Activated CD4-positive, alpha-beta T cell treated with anti-CD3 and anti-CD28 coated beads, Interleukin-2, amount 50 U/mL, for 1 hour (primary cell): ENCODE measurements at places on chromosomes 13 and 19.

- DNase-seq: no peak
Measured at GRCh38 chr13:30821421-30821820, 84.7 kb upstream of the MEDAG start.

GRCh38 chr19:45587873-45588272 lies 3.3 kb upstream of the OPA3 start:
- DNase-seq: no peak

GRCh38 chr19:55526216-55527196 lies 10.4 kb downstream of the SBK2 start:
- no peak for DNase-seq

DNA sequence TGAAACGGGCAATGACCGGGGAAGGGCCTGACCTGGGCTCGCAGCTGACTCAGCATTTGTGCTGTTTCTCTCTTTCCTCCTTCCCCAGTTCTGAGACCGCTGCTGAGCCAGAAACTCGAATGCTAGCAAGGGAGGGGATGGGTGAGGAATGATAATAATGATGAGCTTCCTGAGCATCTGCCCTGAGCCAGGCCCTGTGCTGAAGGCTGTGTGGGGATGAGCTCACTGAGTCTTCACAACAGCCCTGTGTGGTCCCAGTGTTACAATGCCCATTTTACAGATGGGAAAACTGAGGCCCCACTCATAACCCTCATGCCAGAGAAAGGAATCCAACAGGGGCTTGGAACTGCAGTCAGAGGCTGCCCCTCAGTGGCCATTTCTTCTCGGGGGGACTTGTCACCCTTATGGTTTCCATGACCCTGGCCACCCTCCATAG lies 8.1 kb downstream of the SULT2B1 start:
- DNase-seq: no peak

DNA sequence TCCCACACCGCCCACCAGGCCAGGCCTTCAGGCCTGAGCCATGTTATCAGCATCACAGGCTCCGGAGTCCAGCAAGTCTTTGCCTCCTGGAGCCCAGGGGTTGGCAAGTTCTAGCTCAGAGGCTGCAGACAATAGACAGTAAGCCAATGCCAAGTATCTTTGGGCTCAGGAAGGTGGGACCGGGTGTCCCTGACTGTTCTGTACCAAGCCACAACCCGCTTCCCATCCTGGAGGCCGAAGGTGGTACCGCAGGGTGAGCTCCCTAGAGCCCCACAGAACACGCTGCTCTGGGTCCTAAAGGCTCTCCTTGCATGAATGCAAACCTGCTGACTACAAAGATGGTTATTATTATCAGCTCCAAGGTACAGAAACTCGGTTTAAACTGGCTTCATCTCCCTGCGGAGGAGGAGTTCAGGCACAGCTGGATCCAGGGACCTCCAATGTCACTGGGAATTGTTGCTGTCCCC lies 5.5 kb upstream of the FSTL3 start:
- DNase-seq: no peak

DNA sequence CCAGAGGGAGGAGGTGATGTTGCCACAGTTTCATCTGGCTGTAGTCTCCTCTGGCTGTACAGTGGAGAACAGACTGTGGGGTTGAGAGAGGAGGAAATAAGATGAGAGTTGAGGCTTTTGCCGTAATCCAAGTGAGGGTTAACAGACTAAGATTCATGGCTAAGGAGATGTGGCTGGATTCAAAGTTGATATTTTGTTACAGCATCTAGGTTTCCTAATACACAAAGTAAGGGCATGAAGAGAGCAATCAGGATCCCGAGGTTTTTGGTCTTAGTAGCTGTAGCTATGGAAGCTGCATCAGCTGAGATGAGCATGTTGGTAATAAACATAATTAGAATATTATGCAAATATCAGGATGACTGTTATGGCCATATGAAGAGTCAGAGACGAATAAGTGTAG lies 1.4 kb downstream of the ZNF776 start:
- no peak for DNase-seq

DNA sequence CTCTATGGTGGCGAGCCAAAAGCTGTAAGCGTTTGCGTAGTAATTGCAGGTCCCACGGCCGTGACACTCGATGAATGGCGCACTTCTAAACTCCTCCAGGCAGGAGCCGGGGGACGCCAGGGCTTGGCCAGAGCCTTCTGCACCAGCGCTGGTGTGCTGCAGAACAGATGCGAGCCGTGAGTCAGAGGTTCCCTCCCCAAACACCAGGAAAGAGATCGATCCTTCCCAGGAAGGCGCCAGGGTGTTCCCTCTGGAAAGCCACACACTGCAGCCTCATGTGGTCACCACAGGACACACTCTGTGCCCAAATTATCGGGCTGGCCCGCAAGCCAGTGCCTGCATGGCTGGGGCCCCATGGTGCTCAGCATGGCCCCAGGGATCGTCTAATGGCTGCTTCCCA lies 154.6 kb downstream of the COL4A1 start:
- no peak for DNase-seq

- DNase-seq: no peak
Measured at GRCh38 chr19:40692212-40692551, 1.7 kb upstream of the NUMBL start.

GRCh38 chr13:105670179-105670990 lies 865.1 kb downstream of the EFNB2 start:
- no peak for DNase-seq

DNA sequence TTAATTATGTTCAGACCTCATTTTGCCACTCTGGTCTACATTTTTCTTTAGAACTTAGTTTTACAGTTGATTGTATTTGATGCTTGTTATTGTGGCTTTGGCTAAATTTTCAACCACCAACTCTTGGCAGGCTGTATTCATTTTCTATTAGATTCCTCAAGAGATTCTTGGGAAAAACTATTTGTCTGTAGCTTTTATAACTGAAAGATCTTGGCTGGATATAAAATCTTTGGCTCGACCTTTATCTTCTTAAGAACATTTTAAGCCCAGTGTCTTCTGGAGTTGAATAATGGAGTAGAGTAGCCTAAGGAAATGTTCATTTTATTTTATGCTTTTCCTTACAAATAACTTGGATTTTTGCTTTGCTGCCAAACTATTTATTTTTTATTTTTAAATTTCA lies 848.5 kb downstream of the PCDH17 start:
- no peak for DNase-seq

- DNase-seq: no peak
Measured at GRCh38 chr13:29845440-29846056, 4.9 kb downstream of the UBL3 start.

GRCh38 chr19:13037161-13037560 lies 41.9 kb downstream of the NFIX start:
- no peak for DNase-seq

GRCh38 chr13:100211016-100211710 lies 122.3 kb downstream of the PCCA start:
- DNase-seq: no peak

DNA sequence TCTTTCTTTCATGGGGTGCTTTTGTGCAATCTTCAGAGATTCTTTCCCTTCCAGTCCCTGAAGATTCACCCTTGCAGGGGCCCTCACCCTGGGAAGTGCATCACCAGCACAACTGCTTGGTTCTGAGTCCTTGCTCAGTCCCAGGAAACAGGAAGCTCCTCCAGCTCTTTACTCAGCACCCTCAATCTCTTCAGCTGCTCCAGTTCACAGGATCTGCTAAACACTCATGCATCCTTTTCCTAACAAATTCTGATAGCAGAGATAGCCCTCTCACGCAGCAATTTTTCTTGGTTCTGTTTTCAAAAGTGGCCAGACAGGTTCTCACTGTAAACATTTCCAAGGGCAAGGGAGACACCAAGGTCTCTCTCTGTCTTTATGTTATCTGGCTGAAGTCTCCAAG lies 823.1 kb downstream of the LIG4 start:
- DNase-seq: no peak

GRCh38 chr19:1189419-1189818 lies 15.4 kb upstream of the SBNO2 start:
- peak; percentile 37 for DNase-seq

- no peak for DNase-seq
Measured at GRCh38 chr19:5439452-5439851, 15.8 kb upstream of the ZNRF4 start.

- no peak for DNase-seq
Measured at GRCh38 chr13:72290962-72291681, 424.1 kb upstream of the DACH1 start.

DNA sequence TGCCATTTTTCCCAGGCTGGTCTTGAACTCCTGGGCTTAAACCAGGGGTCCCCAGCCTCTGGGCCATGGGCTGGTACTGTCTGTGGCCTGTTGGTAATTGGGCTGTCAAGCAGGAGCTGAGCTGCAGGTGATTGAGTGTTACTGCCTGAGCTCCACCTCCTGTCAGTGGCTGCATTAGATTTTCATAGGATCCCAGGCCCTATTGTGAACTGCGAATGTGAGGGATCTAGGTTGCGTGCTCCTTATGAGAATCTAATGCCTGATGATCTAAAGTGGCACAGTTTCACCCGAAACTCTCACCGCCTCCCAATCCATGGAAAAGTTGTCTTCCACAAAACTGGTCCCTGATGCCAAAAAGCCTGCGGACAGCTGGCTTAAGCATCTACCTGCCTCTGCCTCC lies 16.6 kb upstream of the ZNF536 start:
- no peak for DNase-seq
